ENCODE measurements at places on chromosomes 16 and 17.

DNA sequence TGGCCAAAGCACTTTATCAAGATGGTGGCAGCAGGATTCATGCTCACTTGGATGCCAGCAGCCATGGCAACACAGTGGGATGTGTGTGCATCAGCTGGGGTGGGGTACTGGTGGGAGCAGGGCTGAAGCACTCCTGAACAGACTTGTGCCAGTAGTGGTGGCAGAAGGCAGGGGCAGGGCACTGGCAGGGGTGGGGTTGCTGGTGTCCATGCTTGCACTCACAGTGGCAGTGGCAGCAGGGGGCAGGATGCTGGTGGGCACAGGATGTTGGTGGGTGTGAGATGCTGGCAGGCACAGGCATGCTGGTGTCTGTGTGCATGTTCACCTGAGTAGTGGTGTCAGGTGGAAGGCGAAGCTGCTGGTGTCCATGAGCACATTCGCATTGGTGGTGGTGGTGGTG is 161.0 kb upstream of the PMFBP1 start:
- no peak for DNase-seq

- no peak for DNase-seq
Measured at GRCh38 chr17:77107506-77108433, 33.0 kb upstream of the SEC14L1 start.

- no peak for DNase-seq
Measured at GRCh38 chr16:64051824-64052223, 1070.0 kb downstream of the CDH11 start.

- no peak for DNase-seq
Measured at GRCh38 chr17:76714822-76715495, 4.2 kb upstream of the MXRA7 start.

GRCh38 chr17:7191069-7191468 is 11.9 kb upstream of the ASGR1 start:
- DNase-seq, result no peak

- no peak for DNase-seq
Measured at GRCh38 chr16:3810198-3810664, 70.3 kb downstream of the CREBBP start.

GRCh38 chr16:71474864-71475263 is 12.8 kb upstream of the ZNF23 start:
- DNase-seq, result no peak

DNA sequence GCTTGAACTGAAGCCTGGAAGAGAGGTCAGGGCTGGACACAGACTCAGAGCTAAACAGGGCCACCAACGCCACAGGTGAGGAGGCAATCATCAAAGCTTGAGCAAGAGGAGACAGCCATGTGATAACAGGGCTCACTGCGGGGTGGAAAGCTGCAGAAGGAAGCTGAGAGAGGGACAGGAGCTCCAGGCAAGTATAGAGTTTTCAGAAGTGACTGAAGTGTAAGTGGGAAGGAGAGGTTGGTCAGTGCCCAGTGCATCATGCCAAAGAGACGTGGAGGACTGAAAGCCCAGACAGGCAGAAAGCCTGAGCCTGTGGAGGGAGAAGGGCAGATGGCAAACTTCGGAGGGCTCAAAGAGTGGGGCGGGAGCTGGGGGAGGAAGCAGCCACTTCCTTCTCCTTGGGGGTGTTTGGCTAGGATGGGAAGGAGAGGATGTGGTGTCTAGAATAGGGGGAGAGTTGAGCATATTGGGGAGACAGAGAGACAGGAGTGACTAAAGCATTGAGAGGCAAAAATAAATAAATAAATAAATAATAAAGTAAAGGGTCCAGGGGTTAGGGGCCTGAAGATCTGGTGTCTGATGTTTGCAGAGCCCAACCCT is 2.6 kb downstream of the KIFC3 start:
- DNase-seq, result no peak

- no peak for DNase-seq
Measured at GRCh38 chr17:74380086-74380958, 13.0 kb downstream of the GPR142 start.
